Activated naive CD8-positive, alpha-beta T cell treated with anti-CD3 and anti-CD28 coated beads for 36 hours (primary cell): ENCODE measurements at places on chromosomes 13 and 19. TPM values are rescaled to one million over a fixed set of nuclear protein-coding genes. Genes with fewer than 3 reads are reported as not detected.

ZIC2 gene
- total RNA-seq: not detected

DNA sequence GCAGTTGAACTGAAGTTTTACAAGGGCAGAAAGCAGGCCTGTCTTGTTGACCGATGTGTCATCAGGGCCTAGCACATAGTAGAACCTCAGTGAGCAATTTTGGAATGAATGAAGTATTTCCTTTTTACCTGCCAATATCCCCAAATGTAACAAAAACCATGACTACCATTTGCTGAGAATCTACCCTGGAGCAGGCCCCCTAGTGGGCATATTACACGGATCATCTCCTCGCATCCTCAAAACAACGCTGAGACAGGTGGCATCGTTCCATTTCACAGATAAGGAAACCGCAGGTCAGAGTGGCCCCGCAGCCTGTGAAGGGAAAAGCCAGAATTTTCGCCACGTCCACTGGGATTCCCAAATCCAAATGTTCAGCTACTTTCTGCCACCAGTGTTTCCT is 77.9 kb downstream of the CACNA1A start:
- H3K4me1 ChIP-seq: no peaks in the 10 kb centered on the region
- peaks cover 31% of the 10 kb centered on the region for H3K27me3 ChIP-seq
- H3K27ac ChIP-seq: no peak overlapping the region
- no peak overlapping the region for H3K4me3 ChIP-seq
- H3K36me3 ChIP-seq: no peaks in the 10 kb centered on the region
- DNase-seq: no peak

- peaks cover 4% of the 10 kb centered on the region for H3K4me1 ChIP-seq
- H3K27ac ChIP-seq: no peak overlapping the region
- H3K36me3 ChIP-seq: no peaks in the 10 kb centered on the region
- H3K4me3 ChIP-seq: no peak overlapping the region
Observed at GRCh38 chr13:31424130-31424729, 224.5 kb downstream of the B3GLCT start.

ZNF583 gene
- total RNA-seq: 4.7 TPM

- no peak for DNase-seq
- no peaks in the 10 kb centered on the region for H3K27me3 ChIP-seq
- no peak overlapping the region for H3K4me3 ChIP-seq
- H3K4me1 ChIP-seq: peaks cover 63% of the 10 kb centered on the region
- H3K27ac ChIP-seq: peak overlapping the region; percentile 79
Observed at GRCh38 chr13:114105521-114106225, 26.8 kb downstream of the RASA3 start.

DNA sequence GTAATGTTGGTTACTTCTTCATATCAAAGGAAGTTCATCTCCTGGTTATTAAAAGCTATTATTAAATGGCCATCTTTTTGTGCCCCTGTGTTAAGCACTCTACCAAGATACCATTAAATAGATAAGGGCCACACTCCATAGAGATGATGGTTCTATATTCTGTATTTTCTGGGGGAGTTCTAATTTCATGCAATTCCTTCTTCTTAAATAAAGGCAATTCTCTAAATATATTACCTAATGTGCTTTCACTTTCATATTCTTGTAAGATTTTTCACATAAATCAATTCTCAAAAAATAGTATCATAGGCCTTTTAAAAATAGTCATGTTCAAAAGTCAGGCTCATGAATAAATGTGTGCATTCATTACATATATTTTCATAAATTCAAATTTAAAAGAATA is 47.0 kb upstream of the USPL1 start:
- peaks cover 36% of the 10 kb centered on the region for H3K4me1 ChIP-seq
- H3K27ac ChIP-seq: no peak overlapping the region
- no peaks in the 10 kb centered on the region for H3K36me3 ChIP-seq
- DNase-seq: no peak
- no peak overlapping the region for H3K4me3 ChIP-seq

TEX29 gene
- total RNA-seq: 0.46 TPM

GRCh38 chr13:93218583-93218982 is 8.0 kb upstream of the GPC6 start:
- no peak for DNase-seq
- no peaks in the 10 kb centered on the region for H3K27me3 ChIP-seq
- H3K36me3 ChIP-seq: no peaks in the 10 kb centered on the region
- H3K4me1 ChIP-seq: no peaks in the 10 kb centered on the region
- H3K4me3 ChIP-seq: no peak overlapping the region

ZNF563 gene
- 4.5 TPM for total RNA-seq

GRCh38 chr13:108682714-108683113 is 53.3 kb downstream of the MYO16 start:
- DNase-seq: no peak
- H3K27me3 ChIP-seq: peaks cover 13% of the 10 kb centered on the region
- no peak overlapping the region for H3K27ac ChIP-seq
- H3K36me3 ChIP-seq: no peaks in the 10 kb centered on the region
- no peaks in the 10 kb centered on the region for H3K4me1 ChIP-seq
- H3K4me3 ChIP-seq: no peak overlapping the region

- no peak overlapping the region for H3K4me3 ChIP-seq
- peaks cover 24% of the 10 kb centered on the region for H3K4me1 ChIP-seq
- H3K36me3 ChIP-seq: peaks cover 6% of the 10 kb centered on the region
- no peaks in the 10 kb centered on the region for H3K27me3 ChIP-seq
Observed at GRCh38 chr19:7427944-7428343, 60.9 kb downstream of the PEX11G start.

DNA sequence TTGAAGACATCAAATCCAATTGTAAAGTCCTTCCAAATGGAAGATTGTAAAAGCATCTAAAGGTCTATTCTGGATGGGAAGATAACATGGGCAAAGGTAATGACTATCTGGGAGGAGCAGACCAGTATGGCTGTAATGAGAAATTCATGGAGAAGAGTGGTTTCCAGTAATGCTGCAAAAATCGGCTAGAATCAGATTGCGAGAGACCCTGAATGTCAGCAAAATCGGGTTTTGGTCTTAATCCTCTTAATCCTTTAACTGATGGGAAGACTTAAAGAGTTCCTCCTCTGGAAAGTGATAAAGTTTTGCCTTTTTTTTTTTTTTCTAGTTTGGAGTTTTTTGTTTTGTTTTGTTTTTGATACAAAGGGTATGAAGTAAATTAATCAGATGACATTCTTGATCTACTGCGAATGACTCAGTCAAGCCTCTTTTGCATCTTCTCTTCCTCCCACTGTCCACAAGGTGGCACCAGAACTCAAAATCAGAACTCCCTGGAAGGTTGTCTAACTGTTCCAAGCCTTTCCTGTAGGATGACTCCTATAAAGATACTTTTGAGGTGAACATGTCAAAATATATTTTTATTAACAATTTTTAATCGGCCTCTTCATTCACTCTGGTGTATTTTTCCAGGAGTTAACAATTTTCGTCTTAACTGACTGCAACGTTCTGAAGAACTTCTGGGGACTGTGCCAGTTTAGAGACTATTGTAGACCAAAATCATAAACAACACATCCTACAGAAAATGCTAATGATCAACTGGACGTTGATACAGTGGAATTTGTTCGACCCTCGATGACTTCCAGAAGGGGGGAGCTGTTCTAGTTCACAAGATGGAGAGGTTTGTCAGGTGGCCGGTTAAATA is 213.3 kb upstream of the MIR17HG start:
- no peak for DNase-seq
- peaks cover 7% of the 10 kb centered on the region for H3K27me3 ChIP-seq

DNA sequence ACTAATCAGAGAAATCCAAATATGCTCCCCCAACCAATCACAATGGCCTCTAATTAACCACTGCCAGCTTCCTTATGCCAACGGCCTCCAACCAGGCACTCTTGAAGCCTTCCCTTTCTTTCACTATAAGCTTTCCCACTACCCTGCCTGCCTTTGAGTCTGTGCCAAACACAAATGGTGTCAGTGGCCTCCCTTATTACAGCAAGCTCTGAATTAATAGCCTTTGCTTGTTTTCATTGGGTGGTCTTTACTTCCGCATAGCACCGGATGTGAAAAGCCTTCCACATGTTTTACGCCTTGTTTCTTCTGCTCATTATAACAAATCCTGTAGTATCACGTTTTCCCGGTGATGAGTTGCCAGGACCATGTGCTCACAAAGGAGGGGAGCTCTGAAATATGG is 1.4 kb upstream of the EDDM13 start:
- H3K27ac ChIP-seq: no peak overlapping the region
- no peak overlapping the region for H3K4me3 ChIP-seq
- no peak for DNase-seq
- no peaks in the 10 kb centered on the region for H3K4me1 ChIP-seq

RDH8 gene
- total RNA-seq: not detected

KIR3DL1 gene
- total RNA-seq: not detected

DNA sequence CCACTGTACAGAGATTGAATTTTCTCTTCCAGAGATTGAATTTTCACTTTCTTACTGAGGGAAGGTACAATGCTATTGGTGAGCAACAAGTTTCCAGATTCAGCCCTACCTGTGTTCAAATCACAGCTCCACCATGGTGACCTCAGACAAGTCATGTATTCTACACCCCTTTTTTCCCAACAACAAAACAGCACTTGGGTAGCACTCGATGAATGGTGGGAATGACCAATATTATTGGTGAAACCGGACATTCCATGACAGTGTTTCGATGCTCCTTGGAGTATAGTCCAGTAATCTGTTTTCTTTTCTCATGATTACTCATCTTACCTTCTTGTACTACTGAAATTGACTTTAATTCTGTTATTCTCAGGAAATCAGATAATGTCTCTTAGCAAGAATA is 266.2 kb upstream of the SOX21 start:
- H3K4me3 ChIP-seq: no peak overlapping the region
- no peaks in the 10 kb centered on the region for H3K36me3 ChIP-seq
- DNase-seq: no peak
- no peak overlapping the region for H3K27ac ChIP-seq
- no peaks in the 10 kb centered on the region for H3K27me3 ChIP-seq
- no peaks in the 10 kb centered on the region for H3K4me1 ChIP-seq

- peaks cover 41% of the 10 kb centered on the region for H3K27me3 ChIP-seq
- H3K4me3 ChIP-seq: no peak overlapping the region
- H3K27ac ChIP-seq: no peak overlapping the region
- no peaks in the 10 kb centered on the region for H3K4me1 ChIP-seq
- no peaks in the 10 kb centered on the region for H3K36me3 ChIP-seq
- DNase-seq: no peak
Observed at GRCh38 chr19:29255912-29256311, 43.0 kb upstream of the UQCRFS1 start.

PEAK3 gene
- not detected for total RNA-seq

GRCh38 chr13:112229445-112229844 is 146.7 kb upstream of the SPACA7 start:
- no peak for DNase-seq
- no peak overlapping the region for H3K4me3 ChIP-seq
- H3K4me1 ChIP-seq: no peaks in the 10 kb centered on the region
- peaks cover 4% of the 10 kb centered on the region for H3K27me3 ChIP-seq
- no peaks in the 10 kb centered on the region for H3K36me3 ChIP-seq
